Stimulated activated CD4-positive, alpha-beta T cell treated with anti-CD3 and anti-CD28 coated beads, Interleukin-1b, Interleukin-23, amount 100 ng/mL, for 1 hour (primary cell): ENCODE measurements at places on chromosomes 12 and 14.

- DNase-seq, result no peak
Measured at GRCh38 chr12:6957741-6958608, 6.8 kb downstream of the PTPN6 start.

- DNase-seq, result no peak
Measured at GRCh38 chr14:31867570-31867969, 209.5 kb upstream of the ARHGAP5 start.

GRCh38 chr12:42893803-42894202 is 304.3 kb upstream of the PRICKLE1 start:
- DNase-seq, result no peak

DNA sequence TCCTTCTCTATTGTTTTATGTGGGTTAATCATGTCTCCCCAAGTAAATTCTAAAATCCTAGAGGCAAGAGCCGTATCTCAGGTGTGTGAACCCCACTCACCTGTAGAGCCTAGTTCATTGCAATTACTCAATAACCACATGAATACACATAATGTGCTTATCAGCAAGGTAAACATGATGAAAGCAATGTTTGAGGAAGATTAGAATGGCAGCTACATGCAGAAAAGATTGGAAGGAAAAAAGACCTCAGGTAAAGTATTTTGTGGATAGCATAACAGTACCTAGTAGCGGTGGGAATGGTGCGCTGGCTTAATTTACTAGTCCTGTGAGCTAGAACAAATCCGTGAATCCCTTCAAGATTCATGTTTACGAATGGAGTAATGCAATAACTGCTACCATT is 5.3 kb upstream of the KRAS start:
- no peak for DNase-seq

DNA sequence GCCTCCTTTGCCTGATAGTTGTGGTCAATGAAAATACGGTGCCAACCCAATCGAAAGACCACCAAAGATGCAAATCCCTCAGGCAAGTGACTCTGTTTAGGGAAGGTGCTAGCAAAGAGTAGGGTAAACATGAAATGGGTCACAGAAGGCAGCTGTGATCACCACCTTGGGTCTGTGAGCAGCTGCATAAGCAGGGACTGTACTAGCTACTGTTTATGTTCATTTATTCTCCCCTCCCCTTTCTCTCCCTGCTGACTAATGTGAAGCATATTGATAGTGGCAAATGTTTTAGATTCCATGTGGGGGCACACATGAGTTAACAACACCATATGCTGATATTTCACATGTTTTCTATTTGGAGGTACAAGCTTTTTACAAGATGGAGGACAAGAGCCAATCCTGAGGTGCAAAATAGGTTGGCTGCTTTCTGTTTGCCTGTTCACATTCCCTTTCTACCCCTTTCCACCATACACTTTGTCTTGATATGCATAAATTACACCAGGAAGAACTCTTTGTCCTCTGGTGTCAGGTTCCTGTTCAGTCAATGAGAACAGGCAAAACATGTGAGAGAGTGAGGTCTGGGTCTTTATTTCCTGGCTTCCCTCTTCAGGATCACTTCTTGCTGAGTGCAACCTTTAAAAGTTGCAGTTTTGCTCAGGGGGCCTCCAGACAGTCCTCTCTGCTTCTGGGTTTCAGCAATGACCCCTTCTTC is 71.1 kb downstream of the AVPR1A start:
- DNase-seq, result no peak

- no peak for DNase-seq
Measured at GRCh38 chr12:53596920-53597363, 29.2 kb downstream of the ATF7 start.

GRCh38 chr14:64721391-64721791 is 17.2 kb downstream of the PLEKHG3 start:
- no peak for DNase-seq

DNA sequence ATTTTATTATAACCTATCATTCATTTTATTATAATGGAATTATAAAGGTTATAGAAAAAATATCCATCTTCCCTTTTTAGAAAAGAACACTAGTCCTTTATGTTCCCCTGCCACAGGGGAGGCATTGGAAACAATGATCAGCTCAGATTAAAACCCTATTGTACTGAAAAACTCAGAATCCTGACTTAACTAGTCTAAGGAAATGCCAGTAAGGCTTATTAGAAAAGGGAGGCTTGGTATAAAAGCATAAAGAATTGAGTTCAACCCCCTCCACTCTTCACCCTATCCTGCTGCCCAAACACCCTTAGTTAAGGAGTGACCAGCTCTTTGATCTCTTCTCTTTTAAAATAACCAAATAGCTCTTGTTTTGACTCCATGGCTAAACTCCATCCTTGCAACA is 36.0 kb downstream of the PUS7L start:
- no peak for DNase-seq

DNA sequence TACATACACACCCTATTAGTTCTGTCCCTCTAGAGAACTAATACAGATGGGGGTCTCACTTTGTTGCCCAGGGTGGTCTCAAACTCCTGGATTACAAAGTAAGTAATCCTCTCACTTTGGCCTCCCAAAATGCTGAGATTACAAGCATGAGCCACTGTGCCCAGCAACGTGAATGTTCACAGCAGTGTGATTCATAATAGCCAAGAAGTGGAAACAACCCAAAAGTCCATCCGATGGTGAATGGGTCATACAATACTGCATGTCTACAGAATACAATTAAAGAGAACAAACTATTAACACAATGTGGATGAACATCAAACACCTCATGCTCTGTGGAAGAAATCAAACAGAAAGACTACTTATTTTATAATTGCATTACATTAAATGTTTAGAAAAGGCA is 57.3 kb upstream of the SYNE2 start:
- DNase-seq, result no peak

DNA sequence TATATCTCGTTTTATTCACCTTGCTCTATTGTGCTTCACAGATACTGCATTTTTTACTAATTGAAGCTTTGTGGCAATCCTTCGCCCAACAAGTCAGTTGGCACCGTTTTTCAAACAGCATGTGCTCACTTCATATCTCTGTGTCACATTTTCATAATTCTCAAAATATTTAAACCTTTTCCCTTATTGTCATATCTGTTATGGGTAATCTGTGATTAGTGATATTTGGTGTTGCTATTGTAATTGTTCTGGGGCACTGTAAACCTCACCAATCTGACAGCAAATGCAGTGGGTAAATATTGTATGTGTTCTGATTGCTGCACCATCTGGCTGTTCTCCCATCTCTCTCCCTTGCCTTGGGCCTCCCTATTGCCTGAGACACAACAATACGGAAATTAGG is 191.3 kb downstream of the BTG1 start:
- no peak for DNase-seq

DNA sequence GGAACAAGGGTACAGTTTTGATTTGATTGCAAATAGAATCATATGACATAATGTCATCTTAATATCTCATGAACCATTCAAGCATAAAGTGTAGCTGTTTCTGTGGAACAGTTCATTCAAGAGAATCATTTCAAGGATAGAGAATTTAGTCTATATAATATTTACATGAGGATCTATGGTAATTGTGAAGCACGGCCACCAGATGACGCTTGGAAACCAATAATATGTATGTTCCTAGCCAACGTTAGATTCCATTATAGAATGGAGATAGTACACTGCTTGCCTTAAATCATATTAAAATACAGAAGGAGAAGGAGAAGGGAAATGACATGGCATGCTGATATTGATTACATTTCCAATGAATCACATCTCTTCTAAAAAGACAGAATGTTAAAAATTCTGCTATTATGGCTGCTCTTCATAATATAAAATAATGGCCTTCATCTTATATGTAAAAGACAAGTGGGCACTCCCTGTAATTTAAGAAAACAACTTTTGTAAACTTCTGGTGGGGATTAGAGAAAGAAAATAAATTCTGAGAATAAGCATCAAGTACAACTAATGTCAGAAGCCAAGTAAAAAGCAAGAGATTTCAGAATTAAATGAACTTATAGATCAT is 351.0 kb downstream of the NAV3 start:
- no peak for DNase-seq

DNA sequence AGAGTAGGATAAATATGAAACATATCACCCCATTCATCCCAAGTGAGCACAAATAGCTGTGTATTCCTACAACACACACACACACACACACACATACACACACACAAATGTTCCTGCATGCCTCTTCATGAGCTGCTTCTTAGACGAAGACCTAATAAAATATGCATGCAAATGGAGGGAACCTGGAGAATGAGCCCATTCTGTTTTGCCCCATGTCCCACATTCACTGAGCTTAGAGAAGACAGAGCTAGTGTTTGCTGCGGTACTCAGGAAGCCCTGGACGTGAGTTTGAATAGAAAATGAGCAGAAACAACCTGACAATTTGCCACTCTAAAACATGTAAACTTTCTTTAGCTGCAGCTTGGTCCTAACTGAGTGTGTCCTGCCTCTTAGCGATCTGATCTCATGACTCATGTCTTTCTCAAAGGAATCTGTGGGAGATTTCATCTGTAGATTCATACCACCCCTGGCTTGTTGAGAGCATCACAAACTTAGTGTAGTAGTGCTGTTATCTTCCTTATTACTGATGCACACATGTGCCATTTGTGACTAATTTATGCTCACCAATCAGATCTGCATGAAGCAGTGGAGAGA is 86.8 kb downstream of the ITPR2 start:
- DNase-seq, result no peak

DNA sequence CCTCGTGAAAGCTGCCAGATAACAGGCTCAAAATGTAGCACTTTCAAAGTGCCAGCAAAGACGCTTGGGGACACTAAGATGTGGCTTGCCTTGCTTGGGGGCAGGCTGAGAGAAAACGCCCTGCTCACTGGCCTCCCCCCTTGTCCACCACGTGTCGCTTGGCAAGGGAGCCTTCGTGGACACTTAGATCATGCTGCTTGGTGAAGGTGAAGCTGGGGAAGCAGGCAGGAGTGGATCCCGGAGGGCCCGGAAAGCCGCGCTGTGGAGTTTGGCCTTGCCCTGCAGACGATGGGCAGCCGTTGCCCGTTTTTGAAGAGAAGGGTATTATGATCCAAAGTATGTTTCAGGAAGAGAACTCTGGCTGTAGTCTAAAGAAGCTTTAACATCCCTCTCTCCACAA is 53.4 kb upstream of the BDKRB2 start:
- no peak for DNase-seq

GRCh38 chr12:85626001-85626783 is 210.0 kb downstream of the RASSF9 start:
- no peak for DNase-seq

DNA sequence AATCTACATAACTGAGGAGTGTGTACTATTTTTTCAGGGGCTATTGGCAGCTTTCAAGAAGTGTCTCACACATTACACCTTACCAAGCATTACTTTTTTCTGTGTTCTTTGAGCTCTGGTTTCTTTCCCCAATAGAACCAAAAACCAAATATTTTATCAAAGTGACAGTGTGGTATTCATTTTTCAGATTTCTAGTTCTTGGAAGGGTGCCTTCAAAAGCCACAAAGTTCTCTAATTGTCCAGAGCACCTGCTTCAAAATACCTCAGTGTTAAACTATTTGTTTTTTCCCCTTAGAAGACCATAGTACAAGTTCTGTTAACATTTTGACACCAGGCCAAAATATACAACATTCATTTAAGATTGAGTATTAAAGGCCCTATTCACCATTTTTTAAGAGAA is 515.7 kb downstream of the ETNK1 start:
- DNase-seq, result no peak

GRCh38 chr12:14846876-14847580 is 3.7 kb upstream of the ART4 start:
- no peak for DNase-seq

- no peak for DNase-seq
Measured at GRCh38 chr12:122346054-122346453, 76.4 kb downstream of the CLIP1 start.

DNA sequence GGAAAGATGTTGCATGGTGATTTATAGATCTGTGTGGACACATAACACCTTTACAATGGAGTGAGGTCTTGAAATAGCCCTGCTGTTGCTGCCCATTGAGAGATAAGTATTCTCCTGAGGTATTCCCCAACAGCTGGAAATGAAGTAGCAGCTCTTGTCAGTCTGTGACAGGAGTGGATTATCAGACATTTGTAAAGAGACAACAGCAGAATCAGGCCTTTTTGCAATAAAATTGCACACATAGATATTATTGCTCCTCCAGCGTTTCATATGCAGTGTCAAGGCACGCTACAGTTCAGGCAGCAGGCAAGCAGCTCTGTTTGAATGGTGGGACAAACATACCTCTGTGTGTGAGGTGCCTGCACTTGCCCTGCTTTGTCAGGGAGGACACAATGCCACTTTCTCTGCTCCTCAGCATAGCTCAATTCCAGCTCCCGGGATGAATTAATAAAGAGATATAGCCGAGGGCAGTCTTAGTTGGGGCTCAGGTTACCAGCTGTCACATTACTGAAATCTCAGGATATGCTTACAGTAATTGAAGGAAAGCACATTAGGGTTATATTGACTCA is 49.4 kb downstream of the BICD1 start:
- no peak for DNase-seq

- DNase-seq, result no peak
Measured at GRCh38 chr12:69998922-69999321, 173.9 kb downstream of the MYRFL start.

GRCh38 chr12:64682572-64683277 is 72.4 kb downstream of the RASSF3 start:
- DNase-seq, result no peak

GRCh38 chr12:31406345-31406744 is 80.4 kb upstream of the SINHCAF start:
- DNase-seq, result no peak

DNA sequence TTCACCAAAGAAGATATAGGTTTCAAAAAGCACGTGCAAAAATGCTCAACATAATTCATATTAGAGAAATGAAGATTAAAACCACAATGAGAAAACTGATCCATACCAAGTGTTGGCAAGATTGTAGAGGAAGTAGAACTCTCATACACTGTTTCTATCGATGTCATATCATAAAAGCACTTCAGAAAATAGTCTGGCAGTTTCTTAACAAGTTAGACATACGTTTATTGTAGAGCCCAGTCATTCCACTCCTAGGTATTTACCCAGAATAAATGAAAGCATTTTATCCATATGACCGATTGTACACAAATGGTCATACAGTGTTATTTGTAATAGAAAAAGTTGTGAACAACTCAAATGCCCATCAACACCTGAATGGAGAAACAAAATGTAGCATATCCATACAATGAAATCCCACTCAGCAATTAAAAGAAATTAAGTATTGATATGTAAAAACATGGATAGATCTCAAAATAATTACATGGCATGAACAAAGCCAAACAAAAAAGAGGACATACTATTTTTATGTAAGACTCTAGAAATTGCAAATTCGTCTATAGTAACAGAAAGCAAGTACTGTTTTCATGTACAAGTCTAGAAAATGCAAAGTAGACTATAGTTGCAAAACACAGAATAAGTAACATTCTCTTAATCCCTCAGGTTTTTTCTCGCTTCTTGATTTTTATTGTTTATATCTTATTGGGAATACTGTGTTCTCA is 41.0 kb downstream of the USP15 start:
- no peak for DNase-seq
